A549 treated with RU486 at 1 μM for 4 hours (cell line): ENCODE measurements at places on chromosomes 7 and 10. TPM values are rescaled to one million over a fixed set of nuclear protein-coding genes. Genes with fewer than 3 reads are reported as not detected.

Gene HMX2
- total RNA-seq = 0.10 to 0.22 TPM (median 0.15 TPM) in 3 of 5 replicates, not detected in the others

Gene FGFBP3
- 1.8 to 3.1 TPM (median 2.7 TPM) in 5 replicates for total RNA-seq

Gene GET4
- 40.4 to 61.8 TPM (median 58.8 TPM) in 5 replicates for total RNA-seq

Gene UBE2D1
- total RNA-seq = 6.8 to 25.6 TPM (median 22.5 TPM) in 5 replicates

Gene TAS2R41
- total RNA-seq = not detected in 5 replicates

Gene SRRT
- total RNA-seq = 117 to 160 TPM (median 136 TPM) in 5 replicates

Gene BICC1
- 18.2 to 27.4 TPM (median 24.7 TPM) in 5 replicates for total RNA-seq

Gene ZNF488
- total RNA-seq = 11.0 to 14.8 TPM (median 12.9 TPM) in 5 replicates

Gene TMEM229A
- total RNA-seq = not detected in 5 replicates

Gene CELF2
- 0.05 TPM in 1 of 5 replicates, not detected in the others for total RNA-seq

Gene ADAM12
- total RNA-seq = 4.3 to 5.4 TPM (median 4.9 TPM) in 5 replicates

Gene UNCX
- 0.06 to 0.09 TPM (median 0.08 TPM) in 4 of 5 replicates, not detected in the other for total RNA-seq

Gene PRPS1L1
- total RNA-seq = not detected in 5 replicates

Gene STEAP4
- 0.03 TPM in 1 of 5 replicates, not detected in the others for total RNA-seq

Gene MAGI2
- total RNA-seq = 0.16 to 0.51 TPM (median 0.36 TPM) in 5 replicates

Gene NPVF
- not detected in 5 replicates for total RNA-seq

Gene CHRM2
- not detected in 5 replicates for total RNA-seq

Gene NCF1
- 0.08 to 0.17 TPM (median 0.15 TPM) in 3 of 5 replicates, not detected in the others for total RNA-seq

Gene SKIDA1
- 0.87 to 1.6 TPM (median 1.3 TPM) in 5 replicates for total RNA-seq

Gene BAMBI
- 15.5 to 20.3 TPM (median 18.5 TPM) in 5 replicates for total RNA-seq

Gene NANOS1
- 2.1 to 3.8 TPM (median 2.8 TPM) in 5 replicates for total RNA-seq

Gene NAT16
- 0.06 to 0.15 TPM (median 0.14 TPM) in 5 replicates for total RNA-seq

Gene LANCL2
- total RNA-seq = 12.4 to 16.5 TPM (median 14.3 TPM) in 5 replicates

Gene SCIN
- 0.40 to 0.81 TPM (median 0.43 TPM) in 5 replicates for total RNA-seq

Gene AKR1D1
- total RNA-seq = not detected in 5 replicates

Gene H2BK1
- not detected in 5 replicates for total RNA-seq

Gene ANKRD30A
- 0.29 to 1.1 TPM (median 0.88 TPM) in 5 replicates for total RNA-seq

Gene GPR26
- total RNA-seq = not detected in 5 replicates

Gene POU6F2
- not detected in 5 replicates for total RNA-seq

Gene KIAA1217
- 2.3 to 2.8 TPM (median 2.6 TPM) in 5 replicates for total RNA-seq

Gene CLDN3
- 1.4 to 3.4 TPM (median 2.9 TPM) in 5 replicates for total RNA-seq

Gene ELN
- 0.08 to 0.10 TPM (median 0.09 TPM) in 4 of 5 replicates, not detected in the other for total RNA-seq

Gene MSS51
- total RNA-seq = 0.36 to 0.79 TPM (median 0.41 TPM) in 5 replicates

Gene WNT2
- 0.06 to 0.16 TPM in 2 of 5 replicates, not detected in the others for total RNA-seq

Gene ZNF438
- 1.5 to 2.1 TPM (median 1.7 TPM) in 5 replicates for total RNA-seq

Gene AQP1
- total RNA-seq = 0.32 to 0.58 TPM (median 0.37 TPM) in 5 replicates

Gene CDC14C
- not detected in 5 replicates for total RNA-seq

Gene ATG9B
- total RNA-seq = 0.62 to 1.1 TPM (median 0.87 TPM) in 5 replicates

Gene FGL2
- total RNA-seq = not detected in 5 replicates

Gene TAF5
- total RNA-seq = 2.4 to 4.4 TPM (median 3.6 TPM) in 5 replicates

Gene ZPBP
- not detected in 5 replicates for total RNA-seq

Gene PARD3
- 72.2 to 95.5 TPM (median 72.9 TPM) in 5 replicates for total RNA-seq

Gene AKR1E2
- total RNA-seq = 5.9 to 7.5 TPM (median 6.3 TPM) in 5 replicates

Gene CREB5
- total RNA-seq = 3.9 to 5.6 TPM (median 5.1 TPM) in 5 replicates

Gene HOXA2
- 0.77 to 1.4 TPM (median 0.98 TPM) in 5 replicates for total RNA-seq

Gene CDH23
- 1.9 to 3.2 TPM (median 2.8 TPM) in 5 replicates for total RNA-seq

Gene VGF
- 7.8 to 20.9 TPM (median 15.1 TPM) in 5 replicates for total RNA-seq

Gene ZNF736
- not detected in 5 replicates for total RNA-seq

Gene FAM237B
- not detected in 5 replicates for total RNA-seq

Gene LIPK
- total RNA-seq = not detected in 5 replicates

Gene SLC18A2
- total RNA-seq = not detected in 5 replicates

Gene CYP3A5
- total RNA-seq = 1.1 to 1.6 TPM (median 1.5 TPM) in 5 replicates

Gene PRR15
- 1.5 to 2.6 TPM (median 2.3 TPM) in 5 replicates for total RNA-seq
